ENCODE measurements at places on chromosomes 2 and 18.

DNA sequence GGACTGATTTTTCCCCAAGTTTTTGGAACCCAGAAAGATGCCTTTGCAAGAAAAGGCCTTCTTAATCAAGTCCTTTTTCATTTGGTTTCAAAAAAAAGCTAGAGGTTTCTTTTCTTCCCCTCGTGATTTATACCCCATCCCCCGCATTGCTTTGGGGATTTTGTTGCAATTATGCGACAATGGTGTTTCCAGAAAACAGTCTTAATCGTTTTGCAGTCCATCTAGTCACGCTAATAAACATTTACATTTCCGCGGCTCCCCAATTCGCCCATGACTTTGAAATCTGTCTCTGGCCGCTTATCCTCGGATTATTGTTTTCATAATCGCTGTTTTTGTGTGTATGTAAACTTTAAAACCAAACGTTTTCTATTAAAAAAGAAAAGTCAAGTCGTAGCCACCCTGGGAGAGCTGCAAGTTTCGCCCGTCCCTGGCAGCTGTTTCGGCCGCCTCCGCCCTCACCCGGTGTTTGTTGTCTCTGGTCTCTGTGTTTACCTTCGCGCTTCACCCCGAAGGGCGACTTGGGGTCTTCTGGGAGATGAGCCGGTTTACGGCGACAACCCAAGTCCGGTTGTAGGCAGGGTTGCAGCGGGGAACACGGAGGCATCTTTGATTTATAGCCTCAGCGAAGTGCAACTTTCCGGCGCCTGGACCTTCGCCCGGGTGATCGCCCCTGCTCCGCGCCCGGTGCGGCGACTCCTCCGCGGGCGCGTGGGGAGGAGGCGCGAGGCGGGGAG lies 667 bp downstream of the SP9 start:
- DNase-seq: peak; percentile 22

GRCh38 chr2:219440388-219441256 lies 6.0 kb downstream of the SPEG start:
- DNase-seq: no peak

DNA sequence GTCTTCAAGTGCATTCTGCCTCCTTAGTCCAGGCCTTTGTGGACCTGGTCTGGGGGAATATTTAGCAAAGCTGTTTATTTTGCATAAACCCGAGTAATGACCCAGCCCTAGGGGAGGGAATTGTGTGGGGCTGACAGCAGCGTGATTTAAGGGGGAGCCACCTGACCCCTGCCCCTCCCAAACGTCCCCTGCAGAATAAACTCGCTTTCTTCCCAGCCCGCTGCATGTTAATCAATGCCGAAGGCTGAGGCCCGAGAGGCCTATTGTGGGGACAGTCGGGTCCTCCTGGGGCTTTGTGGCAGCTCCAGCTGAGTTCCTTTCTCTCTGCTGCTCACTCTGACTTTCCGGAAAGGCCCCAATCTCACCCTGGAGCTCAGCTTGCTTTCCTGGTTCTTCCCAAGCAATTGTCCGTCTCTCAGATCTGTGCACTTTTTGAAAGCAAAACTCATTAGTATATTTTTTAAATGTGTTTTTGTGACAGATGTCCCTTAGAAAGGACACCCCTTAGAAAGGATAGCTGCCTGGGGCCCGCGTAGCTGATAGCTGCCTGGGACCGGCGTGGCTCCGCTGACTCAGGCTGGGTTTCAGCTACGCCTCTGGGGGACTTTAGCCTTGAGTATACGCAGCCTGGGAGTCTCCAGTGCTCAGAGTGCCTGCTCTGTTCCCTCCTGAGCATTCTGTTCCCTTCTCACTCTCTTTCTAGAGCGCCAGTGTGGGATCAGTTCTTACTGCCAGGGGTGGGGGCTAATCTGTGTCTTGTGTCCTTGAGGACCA lies 158.3 kb downstream of the GLI2 start:
- peak; percentile 63 for DNase-seq

GRCh38 chr2:11705063-11705462 lies 35.1 kb upstream of the NTSR2 start:
- DNase-seq: no peak

Measured in neural crest cell (in vitro differentiated cells).